ENCODE measurements at places on chromosomes 2 and 18.

GRCh38 chr18:32884543-32884942, 111.7 kb upstream of the KLHL14 start:
- no peak for DNase-seq

- no peak for DNase-seq
Measured at GRCh38 chr2:3138621-3139020, 239.0 kb downstream of the EIPR1 start.

- DNase-seq: no peak
Measured at GRCh38 chr2:10831400-10831985, 18.9 kb upstream of the PDIA6 start.

DNA sequence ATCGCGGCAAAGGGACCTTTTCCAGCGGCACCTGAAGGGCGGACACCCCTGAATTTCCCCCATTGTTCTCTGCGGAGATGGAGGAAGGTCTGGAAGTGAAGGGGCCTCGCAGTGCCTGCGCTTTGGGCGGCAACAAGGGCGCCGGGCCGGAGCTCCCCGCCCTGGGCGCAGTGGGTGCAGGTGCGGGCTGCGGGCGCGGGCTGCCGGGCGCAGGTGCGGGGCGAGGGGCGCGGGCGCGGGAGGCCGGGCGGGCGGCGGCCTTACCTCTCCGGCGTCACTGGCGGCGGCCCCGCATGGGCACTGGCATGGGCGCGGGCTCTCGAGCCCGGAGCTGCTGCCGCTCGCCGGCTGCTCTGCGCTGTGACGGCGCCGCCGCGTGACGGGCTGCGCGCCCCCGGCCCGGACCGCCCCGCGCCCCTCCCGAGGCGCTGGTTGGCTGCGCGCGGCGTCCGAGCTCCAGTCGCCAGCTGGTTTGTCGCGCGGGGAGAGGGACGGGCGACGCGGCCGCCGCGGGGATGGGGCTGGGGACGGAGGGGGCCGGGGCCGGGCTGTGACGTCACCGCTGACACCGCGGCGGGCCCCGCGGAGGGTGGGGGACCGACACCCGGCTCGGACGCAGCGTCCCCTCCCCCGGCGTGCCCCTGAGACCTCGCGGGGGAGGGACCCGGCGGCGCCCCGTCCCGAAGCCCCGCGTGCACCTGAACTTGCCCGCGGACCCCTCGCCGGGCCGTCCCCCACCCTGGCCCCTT, at the start of gene KIF1A:
TSS of gene KIF1A (minus strand) at position 362 of the 749 bp plus-strand sequence. CDS start 22,467 bp downstream, outside the sequence.
- no peak for DNase-seq

DNA sequence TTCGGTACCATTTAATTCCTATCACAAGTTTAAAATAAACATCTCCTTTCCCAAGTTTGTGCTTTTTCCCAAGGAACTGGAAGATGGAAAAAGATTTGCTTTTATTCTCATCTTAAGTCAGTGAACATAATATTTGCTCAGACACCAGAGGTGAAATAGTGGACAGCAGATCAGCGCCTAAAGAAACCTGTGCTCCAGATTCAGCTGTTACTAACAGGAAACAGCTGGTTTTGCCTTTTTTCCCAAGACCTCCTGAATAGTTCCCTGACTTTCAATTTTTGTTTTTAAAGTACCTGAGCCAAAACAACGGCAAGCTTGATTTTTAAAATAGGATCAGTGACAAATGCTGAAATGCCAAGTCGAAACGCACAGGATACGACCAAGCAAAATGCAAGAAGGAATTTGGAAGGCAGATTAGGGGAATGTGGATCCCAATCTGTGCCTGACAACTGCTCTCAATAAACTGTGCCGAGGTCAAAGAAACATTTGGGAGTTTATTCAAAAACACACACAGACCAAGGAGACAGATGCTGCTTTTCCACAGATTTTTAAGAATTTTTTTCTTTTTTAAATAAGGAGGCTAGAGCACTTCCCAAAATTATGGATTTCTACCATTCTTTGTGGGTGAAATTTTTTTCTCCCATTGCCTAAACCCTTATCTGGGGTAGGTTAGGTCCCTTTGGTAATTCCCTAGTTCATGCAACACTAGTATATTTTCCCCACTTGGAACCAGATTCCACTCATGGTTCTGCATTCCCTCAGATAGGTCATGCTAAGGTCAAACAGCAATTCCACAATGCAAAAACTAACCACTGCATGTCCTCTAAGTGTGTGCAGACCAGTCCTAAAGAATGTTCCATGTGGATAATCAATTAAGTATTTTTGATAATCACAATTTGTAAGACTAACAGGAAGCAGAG, 121.5 kb upstream of the PDE1A start:
- no peak for DNase-seq

DNA sequence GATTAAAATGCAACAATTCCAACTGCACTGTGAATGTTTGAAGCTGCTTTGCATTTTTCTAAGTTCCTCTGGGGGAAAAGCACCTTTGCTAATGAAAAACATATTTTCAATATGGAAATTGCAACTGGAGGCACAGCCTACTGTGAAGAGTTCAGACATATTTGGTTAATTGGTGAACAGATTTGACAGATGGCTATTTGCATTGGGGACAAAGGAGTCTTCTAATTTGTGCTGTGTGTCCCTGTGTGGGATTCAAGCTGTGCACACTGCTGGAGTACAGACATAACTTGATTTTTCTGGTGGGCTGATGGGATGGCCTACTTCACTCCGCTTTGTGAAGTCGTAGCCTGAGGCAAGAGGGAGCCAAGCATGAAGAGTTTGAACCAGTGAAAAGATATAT, 40.7 kb upstream of the ARHGAP25 start:
- no peak for DNase-seq

GRCh38 chr2:215347878-215348277, 36.0 kb downstream of the ATIC start:
- no peak for DNase-seq

DNA sequence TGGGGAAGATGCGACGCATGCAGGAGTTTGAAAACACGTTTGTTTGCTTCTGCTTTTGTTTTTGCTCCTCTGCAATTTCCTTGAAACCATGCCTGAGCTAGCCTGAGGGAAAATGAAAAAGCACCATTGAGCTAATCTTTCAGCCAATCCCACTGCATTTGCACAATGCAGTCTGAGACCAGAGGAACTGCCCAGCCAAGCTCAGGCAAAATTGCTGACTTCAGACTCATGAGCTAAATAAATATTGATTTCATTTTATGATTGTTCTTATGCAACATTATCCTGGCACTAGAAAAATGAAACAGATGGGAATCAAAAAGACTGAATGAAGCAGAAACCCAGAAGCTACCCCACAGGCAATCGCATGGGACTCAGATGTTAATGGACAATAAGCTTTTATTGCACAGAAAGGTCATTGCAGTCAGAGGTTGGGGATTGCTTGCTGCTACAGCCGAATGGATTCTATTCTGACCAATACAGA, 37.0 kb downstream of the TPRKB start:
- DNase-seq: no peak

DNA sequence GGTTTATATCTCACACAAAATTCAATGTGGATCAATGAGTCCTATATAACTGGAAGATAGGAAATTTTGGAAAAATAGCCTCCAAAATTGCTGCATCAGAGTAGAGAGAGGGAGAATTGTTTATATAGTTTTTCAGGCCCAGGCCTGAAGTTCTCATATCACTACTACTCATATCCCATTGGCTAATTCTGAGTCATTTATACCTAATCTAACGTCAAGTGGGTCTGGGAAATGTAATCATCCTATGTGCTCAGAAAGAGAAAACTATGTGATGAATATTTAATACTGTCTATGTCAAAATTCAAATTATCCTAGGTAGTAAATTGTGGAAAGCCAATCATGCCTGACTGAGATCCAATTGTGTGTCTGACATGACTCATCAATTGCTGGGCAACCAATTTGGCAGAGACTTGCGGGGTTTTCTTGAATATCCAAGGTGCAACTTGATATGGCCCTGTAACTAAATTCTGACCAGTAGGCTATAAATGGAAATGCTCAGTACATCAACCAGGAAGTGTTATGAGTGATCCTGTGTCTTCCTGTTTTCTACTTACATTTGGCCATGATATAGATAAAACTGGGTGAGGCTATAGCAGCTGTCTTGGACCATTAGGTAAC, 744.4 kb downstream of the KCNJ3 start:
- DNase-seq: no peak

DNA sequence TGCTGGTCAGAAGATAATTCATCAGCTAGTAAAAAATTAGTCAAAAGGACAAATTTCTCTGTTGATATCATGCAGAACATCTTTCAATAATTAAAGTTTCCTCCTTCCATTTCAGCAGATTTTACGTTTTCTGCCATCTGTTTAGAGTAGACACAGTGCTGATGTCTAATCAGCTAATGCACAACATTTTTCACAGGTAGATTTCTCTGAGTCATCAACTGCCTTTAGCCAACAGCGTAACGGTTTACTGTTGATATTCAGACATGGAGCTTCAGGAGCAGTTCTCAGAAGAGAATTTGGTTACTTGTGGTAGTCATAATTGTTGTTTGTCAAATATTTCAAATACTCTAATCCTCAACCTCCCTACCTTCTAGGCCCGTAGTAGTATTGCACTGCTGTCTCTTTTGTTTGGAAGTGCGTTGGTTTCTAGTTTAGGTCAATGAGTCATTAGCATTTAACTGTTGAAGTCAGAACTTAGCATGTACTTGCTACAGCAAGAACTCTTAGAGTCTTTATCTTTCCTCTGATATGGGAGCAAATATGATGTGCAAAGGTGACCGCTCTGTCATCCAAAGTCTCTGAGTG, 86.8 kb upstream of the TFPI start:
- DNase-seq: no peak

GRCh38 chr2:6355886-6356761, 509.6 kb downstream of the CMPK2 start:
- no peak for DNase-seq

DNA sequence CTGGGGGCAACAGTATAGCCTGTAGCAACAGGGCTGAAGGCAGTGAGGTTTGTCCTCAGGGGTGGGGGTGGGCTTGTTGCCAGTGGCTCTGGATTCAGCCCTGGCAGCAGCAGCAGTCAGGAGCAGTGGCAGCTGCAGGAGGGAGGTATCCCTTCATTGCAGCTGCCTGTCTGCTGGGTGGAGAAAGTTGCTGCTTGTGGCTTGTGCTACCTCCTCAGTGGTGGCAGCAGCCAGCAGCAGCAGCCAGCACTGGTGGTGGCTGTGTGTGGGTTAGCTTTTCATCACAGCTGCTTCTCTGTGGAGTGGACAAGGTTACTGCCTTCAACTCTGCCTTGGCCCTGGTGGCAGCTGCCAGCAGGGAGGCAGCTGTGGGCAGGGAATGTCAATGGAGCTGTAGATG, 94.9 kb downstream of the ARL6IP6 start:
- no peak for DNase-seq

- DNase-seq: no peak
Measured at GRCh38 chr2:177254433-177255226, 9.9 kb downstream of the NFE2L2 start.

GRCh38 chr2:202122980-202123720, 50.1 kb downstream of the KIAA2012 start:
- DNase-seq: no peak

DNA sequence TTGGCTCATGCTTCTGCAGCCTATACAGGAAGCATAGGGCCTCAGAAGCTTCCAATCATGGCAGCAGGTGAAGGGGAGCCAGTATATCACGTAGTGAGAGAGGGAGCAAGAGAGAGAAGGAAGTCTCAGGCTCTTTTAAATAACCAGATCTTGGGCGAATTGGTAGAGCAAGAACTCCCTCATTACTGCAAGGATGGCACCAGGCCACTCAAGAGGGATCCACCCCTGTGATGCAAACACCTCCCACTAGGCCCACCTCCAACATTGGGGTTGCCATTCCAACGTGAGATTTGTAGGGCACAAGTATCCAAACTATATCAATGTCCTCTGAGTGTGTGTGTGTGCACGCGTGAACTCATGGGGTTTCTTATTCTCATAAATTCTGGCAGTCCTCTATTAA, 37.6 kb upstream of the RMP24 start:
- DNase-seq: no peak

- no peak for DNase-seq
Measured at GRCh38 chr2:71906357-71906973, 241.2 kb downstream of the CYP26B1 start.

DNA sequence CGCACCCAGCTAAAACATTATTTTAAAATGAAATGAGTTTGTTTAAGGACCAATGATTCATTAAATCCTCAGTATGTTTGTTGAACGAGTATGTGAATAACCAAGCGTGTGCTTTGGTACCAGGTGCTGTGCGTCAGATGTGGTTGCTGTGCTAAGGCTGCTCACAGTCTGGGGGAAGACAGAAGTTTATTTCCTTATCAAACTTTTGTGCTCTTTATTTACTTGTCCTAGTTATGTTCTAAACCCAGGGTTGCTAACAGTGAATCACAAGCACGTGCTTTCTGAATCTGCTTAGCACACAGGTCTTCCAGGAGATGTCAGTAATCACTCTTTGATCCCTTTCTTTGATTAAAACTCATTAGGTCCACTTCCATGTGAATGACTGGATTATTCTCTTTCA, 37.0 kb downstream of the RAPGEF4 start:
- DNase-seq: no peak

GRCh38 chr2:15804246-15804619, 136.1 kb upstream of the MYCN start:
- no peak for DNase-seq
